Left forelimb (tissue), 1 donor: ENCODE measurements at places on chromosomes 2 and 18.

GRCh38 chr2:181130686-181131085, 150.3 kb downstream of the UBE2E3 start:
- no peak for DNase-seq

DNA sequence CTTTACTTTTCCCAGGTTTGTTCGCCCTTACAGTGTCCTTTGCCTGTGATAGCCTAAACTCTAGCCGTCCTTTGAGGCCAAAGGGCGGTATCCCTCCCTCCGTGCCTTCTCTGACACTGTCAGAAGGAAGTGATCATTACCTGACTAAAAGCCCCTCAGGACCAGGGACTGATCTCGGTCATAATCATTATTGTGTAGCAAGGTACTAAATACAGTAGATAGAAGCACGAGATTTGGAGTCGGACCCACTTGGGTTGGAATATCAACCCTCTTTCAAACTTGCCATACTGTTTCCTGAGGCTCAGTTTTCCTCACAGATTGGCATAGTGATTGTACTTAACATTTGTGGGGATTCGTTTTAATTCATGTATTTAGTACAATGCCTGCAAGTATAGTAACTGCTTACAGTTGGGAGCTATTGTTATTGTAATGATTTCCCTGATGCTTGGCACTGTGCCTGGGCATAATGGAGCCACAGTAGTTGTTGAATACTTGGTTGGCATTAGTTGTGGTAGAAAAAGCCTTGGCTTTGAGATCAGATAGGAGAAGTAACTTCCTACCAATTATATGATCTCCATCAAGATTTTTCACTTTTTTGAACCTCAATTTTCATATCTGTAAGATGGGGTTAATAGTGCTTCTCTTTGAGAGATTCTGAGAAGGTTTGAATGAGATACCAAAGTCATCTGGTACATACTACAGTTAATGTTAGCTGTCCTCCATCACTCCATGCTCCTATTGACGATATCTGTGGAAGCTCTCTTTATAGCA, 836 bp downstream of the STK11IP start:
- DNase-seq = no peak

DNA sequence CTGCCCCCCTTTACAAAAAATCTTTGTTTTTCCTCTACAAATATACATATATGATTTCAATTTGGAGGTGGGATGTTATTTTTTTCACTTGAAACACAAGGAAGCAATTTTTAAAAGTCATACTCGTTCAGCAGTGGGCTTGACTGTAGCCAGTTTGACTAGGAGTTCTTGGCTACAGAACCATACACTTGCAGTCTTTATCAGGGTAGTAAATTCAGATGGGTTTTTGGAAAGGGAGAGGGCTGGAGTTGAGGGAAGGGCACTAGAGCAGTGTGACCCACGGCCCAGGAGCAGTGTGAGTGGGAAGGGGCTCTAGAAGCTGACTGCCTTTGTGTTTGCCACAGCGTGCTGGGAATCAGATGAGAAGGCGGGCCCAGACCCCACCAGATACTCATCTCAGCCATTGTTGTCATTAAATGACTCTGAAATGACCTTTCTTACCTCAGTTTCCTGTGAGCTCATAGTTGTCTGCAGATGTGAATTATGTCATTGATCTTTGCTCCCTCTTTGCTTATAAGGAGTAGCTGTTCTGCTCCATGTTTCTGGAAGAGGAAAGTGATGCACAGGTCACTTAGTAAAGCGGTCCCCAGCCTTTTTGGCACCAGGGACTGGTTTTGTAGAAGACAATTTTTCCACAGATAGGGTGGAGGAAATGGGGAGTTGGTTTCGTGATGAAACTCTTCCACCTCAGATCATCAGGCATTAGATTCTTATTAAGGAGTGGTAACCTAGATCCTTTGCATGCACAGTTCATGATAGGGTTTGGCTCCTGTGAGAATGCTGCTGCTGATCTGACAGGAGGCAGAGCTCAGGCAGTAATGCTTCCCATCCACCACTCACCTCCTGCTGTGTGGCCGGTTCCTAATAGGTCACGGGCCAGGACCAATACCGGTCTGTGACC, 116.8 kb downstream of the SPTBN1 start:
- no peak for DNase-seq

GRCh38 chr2:232581725-232582124, 31.2 kb downstream of the EIF4E2 start:
- no peak for DNase-seq

- no peak for DNase-seq
Measured at GRCh38 chr2:100887713-100888495, 68.0 kb downstream of the NPAS2 start.

GRCh38 chr2:192157776-192158175, 37.0 kb downstream of the TMEFF2 start:
- DNase-seq = no peak

GRCh38 chr2:43370146-43370545, 143.7 kb upstream of the ZFP36L2 start:
- no peak for DNase-seq

- DNase-seq = no peak
Measured at GRCh38 chr2:191676790-191677645, 918 bp upstream of the NABP1 start.

- no peak for DNase-seq
Measured at GRCh38 chr2:241314226-241315092, 1.0 kb downstream of the HDLBP start.

GRCh38 chr2:62140426-62141141, 55.3 kb upstream of the B3GNT2 start:
- no peak for DNase-seq

DNA sequence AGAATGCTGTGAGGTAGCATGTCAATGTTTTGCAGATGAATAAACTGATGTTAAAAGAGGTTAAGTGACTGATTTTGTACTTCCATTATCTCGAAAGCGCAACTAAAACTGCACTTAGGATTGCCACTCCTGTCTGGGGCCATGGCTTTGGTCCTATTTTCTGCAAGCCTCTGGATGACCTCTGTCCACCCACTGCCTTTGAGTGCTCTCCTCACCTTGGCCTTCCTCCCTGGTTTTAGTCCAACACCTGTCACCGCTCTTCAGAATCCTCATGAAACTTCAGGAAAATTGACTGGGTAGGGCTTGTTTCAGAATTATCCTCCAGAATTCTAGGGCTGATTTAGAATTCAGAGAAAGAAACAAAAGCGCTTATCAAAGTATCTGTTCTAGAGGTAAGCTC, 51.1 kb upstream of the HNMT start:
- no peak for DNase-seq

DNA sequence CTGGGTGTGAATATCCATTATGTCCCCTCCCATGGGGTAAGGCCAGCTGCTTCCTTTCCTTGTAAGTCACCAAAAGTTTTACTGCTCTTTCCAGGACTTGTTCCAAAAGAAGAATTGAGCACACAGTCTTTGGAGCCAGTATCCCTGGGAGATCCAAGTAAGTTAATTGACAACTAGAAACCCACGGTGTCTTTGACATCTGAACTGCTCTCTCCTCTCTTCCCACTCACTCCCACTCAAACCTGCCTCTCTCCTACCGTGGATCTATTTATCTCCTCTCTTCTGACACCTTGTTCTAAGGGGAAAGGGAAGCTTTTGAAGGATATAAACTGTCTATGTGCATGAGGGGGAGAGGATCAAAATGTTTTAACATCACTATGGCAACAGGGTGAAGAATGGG, 86.7 kb downstream of the VIT start:
- DNase-seq = no peak
